ENCODE measurements at places on chromosomes 3 and 15. TPM values are rescaled to one million over a fixed set of nuclear protein-coding genes. Genes with fewer than 3 reads are reported as not detected.

- DNase-seq, result no peak
Measured at GRCh38 chr15:58880320-58880719, 53.2 kb downstream of the SLTM start.

DNA sequence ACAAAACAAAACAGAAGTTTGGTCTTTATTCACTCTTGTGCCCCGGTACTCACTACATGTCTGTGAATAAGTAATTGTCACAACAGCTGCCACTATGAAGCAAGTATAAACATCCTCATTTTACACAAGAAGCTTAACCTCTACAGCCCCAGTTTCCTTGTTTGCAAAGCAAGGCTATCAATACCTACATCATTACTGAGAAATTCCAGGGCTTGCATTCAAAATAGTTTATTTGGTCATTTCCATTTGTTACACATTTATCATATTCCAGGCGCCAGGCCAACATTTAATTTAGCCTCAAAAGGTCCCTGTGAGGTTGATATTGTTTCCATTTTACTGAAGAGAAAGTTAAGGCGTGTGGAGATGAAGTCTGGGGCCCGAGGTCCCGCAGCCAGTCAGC is 161.4 kb upstream of the LRTM1 start:
- DNase-seq, result no peak

HOMER2 gene
- total RNA-seq, result 6.2 TPM

PSTPIP1 gene
- 124 TPM for total RNA-seq

MELTF gene
- 0.36 TPM for total RNA-seq
